ENCODE measurements at places on chromosomes 16 and 17.
A peak's percentile ranks its signal among the peaks of the same experiment; 100 is the strongest.

DNA sequence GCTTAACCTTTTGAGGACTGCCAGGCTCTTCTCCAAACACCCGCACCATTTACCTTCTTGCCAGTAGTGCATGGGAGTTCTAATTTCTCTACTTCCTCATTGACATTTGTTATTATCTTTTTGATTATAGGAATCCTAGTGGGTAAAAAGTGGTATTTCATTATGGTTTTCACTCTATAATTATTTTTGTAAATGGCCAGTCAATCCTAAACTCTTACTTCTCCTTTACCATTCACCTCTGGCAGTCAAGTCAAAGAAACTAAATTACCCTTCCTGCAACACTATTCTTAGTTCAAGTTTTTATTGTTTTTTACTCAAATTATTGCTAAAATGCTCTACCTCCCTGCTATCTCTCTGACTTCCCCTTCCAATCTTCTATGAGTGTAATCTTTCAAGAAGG lies 29.8 kb upstream of the ANKFY1 start:
- no peak for DNase-seq

DNA sequence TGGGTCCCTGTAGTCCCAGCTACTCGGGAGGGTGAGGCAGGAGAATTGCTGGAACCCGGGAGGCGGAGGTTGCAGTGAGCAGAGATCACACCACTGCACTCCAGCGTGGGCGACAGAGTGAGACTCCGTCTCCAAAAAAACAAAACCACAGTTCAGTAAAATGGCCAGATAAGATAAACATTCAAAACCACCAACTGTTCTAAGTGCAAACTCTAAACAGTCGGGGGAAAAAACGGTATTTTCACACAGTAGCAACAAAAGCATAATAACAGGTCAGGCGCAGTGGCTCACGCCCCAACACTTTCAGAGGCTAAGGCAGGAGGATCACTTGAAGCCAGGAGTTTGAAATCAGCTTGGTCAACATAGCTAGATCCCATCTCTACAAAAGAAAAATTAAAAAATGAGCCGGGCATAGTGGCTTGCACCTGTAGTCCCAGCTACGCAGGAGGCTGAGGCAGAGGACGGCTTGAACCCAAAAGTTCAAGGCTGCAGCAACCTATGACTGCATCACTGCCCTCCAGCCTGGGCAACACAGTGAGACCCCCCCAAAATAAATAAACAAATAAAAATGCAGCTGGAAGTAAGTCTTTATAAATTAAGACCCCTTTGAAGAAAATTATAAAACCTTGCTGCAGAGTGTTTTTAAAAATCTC lies 10.8 kb upstream of the HASPIN start:
- DNase-seq, result no peak

DNA sequence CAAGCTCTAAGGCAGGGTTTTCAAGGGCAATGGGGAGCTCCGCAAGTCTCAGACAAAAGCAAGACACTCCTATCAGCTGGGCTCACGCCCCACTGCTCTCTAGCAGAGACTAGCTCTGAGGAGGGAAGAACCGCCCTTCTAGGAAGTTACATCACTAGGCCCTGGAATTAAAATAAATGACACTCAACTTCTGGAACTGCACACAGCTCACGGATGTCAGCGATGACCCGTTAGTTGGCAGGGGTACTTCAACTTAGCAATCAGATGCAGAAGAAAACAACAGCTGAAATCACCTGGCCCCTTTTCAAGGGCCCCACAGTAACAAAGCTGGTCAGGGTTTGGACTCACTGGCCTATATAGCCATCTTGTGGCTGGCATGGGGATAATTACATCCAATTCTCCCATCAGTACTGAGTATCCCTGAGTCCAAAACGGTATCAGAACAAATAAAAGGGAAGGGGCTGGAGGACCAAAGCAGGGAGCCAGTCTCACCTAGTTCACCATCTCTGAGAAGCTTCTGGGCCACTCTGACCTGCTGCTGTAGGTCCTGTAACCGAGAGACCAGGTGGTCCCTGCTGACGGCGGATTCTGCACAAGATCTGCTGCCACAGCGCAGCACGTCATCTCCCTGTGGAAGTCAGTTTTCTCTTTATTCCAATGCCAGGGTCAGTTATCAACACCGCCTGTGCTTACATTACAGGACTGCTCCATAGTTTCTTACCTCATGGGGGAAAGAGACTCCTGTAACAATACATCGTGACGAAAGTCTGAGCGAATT lies 22.2 kb downstream of the SERPINF1 start:
- peak; percentile 91 for DNase-seq

DNA sequence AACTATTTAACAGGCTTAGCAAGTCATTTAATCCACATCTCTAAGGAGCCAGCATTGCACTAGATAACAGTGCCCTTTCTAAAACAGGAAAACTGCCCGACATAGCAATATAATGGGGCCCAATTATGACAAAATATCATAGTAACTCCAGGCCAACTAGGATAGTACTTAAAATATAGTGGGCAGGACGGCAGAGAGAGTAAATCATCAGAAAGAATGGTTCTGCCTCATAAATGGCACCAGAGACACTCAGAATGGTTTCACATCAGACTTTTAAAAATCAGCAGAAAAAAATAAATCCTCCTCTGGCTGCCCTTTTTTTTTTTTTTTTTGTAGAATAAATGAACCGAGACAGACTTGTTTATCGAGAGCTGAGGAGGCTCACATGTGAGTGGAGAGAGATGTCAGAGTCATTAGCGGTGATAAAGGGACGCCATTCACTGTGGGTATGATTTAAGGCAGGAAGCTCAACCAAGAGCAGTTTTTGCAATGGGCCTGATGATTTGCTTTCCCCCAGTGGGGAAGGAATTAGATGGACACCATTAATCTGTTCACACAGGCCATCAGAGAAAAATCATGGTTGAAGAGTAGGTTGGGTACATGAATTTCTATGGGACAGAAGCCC lies 62.6 kb downstream of the CPPED1 start:
- DNase-seq, result no peak

- no peak for DNase-seq
Observed at GRCh38 chr17:32124985-32125847, 17.1 kb upstream of the RHOT1 start.

Measured in astrocyte of the spinal cord (primary cell).